ENCODE measurements at places on chromosomes 3 and 15.

DNA sequence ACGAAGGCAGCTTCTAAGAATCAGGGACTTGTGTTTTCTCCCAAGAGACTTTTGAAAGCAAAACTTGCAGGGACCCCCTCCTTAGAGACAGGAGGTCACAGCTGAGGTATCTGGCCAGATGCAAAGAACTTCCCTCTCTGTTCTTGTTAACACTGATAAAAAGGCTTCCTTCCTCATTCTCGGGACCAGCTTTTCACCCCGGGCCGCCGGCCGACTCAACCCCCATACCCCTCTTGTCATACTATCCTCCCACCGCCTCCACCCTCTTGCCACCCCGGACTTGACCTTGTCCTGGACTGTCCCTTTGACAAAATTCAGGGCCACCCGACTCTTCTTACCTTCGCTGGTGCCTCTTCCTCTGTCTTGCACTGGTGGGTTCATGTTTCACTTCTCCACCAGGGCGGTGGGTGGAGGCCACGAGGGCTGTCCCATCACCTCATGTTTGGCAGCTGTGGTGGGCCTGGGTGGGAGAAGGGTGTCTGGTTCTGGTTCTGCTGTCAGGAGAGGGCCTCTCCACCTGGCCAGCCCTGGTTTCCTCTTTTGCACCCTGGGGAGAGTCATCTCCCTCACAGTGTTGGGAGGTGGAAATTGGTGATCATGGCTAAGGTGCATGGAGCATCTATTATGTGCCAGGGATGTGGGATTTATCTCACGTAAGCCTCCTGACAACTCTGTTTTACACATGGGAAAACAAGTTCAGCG lies 32.5 kb downstream of the BHLHE40 start:
- DNase-seq, result peak; percentile 80

DNA sequence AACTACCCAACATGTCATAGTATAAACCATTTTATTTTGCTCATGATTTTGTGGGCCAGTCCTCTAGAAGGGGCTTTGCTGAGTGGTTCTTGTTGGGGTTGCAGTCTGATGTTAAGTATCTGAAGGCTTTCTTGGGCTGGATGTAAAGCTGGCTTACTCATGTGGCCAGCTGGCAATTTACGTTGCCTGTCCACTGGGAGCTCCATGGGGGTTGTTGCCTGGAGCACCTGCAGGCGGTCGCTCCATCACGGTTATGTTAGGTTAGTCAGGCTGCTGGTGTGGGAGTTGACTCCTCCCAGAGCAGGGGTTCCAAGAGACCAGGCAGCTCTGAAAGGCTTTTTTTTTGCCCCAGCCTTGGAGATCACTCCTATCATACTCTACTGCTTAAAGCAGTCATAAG lies 98.1 kb downstream of the NR1D2 start:
- DNase-seq, result no peak

DNA sequence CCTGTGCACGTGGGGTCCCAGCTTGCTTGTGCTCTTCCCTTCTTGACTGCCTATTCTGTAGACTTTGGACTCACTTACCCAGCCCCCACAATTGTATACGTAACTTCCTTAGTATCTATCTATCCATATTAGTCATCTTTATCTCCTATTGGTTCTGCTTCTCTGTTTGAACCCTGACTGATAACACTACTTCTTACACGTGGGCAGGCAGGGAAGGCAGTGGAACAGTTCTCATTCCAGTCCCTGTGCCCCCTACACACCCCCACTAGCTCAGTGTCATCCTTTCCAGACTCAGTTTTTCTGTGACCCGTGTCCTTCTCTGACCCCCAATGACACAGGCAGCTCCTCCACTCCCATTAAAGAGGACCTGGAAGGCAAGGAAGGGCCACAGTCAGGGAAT lies 74.2 kb upstream of the FBN1 start:
- no peak for DNase-seq

GRCh38 chr3:150327678-150328653 lies 80.1 kb upstream of the TSC22D2 start:
- DNase-seq, result no peak

DNA sequence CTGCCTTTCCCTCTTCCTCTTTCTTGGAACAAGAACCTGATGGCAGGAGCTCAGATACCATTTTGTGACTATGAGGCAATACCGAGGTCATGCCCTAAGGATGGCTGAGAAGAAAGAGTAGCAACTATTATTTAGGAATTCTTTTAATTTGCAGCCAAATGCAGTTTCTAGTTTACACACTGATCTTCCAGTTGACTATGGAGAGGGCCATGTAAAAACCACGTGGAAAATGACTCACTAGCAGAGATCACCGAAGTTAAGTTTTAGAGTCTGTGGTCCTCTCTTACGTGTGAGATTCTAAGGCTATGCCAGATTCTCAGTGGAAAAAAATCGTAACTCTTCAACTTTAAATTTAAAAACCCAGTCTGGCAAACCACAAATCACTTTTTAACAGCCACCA lies 7.8 kb downstream of the BNC1 start:
- no peak for DNase-seq

GRCh38 chr3:189862385-189862998 lies 231.3 kb downstream of the TP63 start:
- DNase-seq, result no peak

DNA sequence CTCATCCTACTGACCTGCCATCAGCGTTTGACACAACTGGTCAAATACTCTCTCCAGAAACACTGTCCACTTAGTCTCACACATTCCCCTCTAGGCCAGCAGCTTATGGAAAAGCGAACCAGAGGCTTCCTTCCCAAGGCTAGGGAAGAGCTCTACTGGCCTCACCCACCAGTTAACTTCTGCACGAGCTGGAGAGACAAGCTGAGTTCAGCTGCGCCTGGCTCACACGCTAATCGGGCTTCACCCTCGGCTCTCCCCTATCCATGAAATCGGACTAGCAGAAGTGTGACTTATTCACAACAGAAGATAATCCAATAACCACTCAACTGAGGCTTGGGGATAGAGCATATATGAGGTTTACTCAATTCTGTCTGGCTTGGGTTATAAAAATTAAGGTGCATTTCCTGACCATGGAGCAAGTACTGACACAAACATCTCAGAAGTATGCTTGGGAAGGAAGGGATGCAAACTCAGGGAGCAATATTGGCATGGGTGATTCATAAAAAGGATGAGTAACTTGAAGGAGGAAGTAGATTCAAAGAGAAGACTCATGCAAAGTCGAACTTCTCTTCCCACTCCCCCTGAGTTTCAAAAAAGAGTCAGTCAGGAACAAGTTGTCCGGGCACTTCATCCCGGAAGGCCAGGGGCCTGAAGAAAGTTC lies 73.1 kb downstream of the XXYLT1 start:
- DNase-seq, result no peak

DNA sequence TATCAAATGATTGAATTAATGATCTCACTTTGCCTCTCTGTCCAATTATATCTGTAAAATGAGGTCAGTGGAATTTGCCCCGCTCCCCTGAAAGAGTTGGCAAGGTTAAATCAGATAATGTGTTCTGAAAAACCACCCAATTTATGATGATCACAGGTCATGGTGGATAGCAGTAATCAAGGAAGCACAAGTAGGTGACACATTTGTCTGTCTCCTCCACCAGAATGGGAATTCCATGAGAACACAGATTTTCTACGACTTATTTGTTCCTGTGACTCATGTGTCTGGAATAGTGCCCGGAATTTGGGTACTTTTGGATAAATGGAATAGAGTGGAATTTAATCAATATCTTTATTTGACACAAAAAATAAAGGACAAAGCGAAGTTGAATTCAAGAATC lies 220.9 kb upstream of the SUCLG2 start:
- DNase-seq, result no peak

- DNase-seq, result no peak
Measured at GRCh38 chr3:99344216-99344615, 294.2 kb upstream of the COL8A1 start.

Data from CD4-positive, alpha-beta T cell treated with Interferon gamma for 1 hour (primary cell).